Nephron progenitor cell (in vitro differentiated cells): ENCODE measurements at places on chromosomes 3 and 15.

DNA sequence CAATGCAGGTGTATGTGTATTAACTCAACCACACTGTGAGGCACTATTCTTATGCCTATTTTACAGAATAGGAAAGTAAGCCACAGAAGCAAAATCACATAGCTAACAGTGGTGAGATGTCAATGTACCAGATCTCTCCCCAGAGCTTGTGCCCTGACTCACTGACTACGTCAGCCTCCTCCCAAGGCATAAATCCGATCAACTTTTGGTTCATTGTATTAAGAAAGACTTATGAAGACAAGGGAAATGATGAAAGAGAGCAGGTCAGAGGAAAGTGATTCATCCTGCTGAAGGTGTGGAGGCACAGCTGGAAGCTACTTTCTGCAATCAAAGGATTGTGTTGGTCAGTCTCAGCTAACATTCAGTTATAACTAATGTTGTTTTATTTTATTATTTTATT lies 33.0 kb upstream of the SV2B start:
- DNase-seq, result no peak

GRCh38 chr3:138642927-138643253 lies 34.3 kb downstream of the FAIM start:
- no peak for DNase-seq

GRCh38 chr15:96217983-96218382 lies 112.5 kb upstream of the NR2F2 start:
- DNase-seq, result no peak

GRCh38 chr15:93803421-93804152 lies 427.8 kb upstream of the MCTP2 start:
- peak; percentile 3 for DNase-seq

GRCh38 chr15:93257920-93258319 lies 168.9 kb upstream of the RGMA start:
- no peak for DNase-seq

DNA sequence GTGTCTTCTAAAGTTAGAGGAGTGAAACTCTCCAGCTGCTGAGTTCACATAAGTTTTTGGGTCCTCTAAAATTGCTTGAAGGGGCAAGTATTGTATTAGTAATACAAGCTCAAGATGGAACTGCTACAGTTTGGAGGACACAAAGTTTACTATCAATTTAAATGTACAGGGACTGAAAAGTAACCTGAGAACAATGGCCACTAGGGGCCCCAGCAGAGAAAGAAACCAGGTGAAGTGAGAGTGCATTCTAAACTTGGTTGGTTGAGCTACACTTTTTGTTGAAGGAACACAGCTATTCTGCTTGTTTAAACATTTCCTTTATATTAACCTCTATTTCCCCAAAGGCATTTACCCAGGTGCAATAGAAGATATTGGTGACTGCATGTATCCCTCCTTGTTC lies 755.5 kb downstream of the GBE1 start:
- DNase-seq, result no peak

DNA sequence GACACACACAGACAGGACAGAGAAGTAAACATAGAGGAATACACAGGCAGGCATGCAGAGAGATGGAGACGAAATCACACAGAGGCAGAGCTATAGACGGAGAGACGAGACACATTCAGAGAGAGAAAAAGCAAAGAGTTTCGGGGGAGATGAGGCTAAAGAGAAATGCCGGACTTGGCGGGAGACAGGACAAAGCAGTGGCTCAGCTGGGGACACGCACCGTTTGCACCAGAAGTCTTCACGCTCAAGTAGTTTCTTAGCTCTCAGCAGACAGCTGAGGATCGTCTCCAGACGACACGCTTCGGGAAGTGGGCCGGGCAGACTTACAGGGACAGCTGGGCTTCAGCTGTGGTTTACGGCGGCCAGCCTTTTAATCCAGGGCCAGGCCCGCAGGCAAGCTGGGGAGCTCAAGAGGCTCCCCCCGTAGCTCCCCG lies 56.2 kb upstream of the DLG1 start:
- peak; percentile 70 for DNase-seq

DNA sequence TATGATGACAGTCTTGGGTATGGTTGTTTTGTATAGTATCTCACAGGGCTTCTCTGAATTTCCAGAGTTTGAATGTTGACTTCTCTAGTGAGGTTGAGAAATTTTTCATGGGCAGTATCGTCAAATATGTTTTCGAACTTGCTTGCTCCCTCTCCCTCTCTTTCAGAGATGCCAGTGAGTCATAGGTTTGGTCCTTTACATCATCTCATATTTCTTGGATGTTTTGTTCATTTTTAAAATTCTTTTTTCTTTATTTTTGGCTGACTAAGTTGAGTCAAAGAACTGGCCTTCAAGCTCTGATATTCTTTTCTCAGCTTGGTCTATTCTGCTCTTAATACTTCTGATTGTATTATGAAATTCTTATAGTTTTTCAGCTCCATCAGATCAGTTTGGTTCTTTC lies 282.3 kb upstream of the NECTIN3 start:
- no peak for DNase-seq

DNA sequence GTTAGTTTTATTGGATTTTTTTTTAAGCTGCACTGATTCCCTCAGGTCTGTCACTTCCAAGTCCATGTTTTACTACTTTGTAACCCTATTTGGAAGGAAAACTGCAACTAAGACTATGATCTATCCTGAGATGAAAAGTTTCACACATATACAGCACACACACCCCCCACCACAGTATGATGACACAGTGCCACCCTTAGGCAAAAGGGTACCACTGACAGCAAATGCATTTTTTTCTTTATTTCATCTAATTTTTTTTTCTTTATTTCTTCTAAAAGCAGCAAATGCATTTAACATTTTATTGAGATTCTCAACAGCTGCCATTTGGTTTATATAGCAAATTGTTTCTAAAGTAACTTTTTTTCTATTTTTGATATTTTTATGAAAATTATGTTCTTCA lies 21.2 kb downstream of the NGRN start:
- DNase-seq, result no peak

DNA sequence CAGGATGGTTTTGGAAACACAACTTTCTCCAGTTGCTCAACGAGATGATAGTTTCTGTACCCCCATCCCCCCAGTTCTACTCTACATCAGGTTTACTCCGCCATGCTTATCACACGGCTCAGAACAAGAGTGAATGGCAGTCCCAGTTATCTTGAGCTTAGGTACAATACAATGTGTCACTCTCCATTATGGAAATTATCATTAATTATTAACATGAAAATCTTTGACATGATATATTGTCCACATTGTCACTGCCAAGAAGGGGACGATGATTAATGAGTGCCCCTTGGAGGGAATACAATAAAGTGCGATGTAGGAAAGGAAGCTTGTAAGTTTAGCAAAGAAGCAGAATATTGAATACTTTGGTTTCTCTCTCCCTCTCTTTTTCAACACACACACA lies 252.6 kb upstream of the CFAP20DC start:
- DNase-seq, result no peak

DNA sequence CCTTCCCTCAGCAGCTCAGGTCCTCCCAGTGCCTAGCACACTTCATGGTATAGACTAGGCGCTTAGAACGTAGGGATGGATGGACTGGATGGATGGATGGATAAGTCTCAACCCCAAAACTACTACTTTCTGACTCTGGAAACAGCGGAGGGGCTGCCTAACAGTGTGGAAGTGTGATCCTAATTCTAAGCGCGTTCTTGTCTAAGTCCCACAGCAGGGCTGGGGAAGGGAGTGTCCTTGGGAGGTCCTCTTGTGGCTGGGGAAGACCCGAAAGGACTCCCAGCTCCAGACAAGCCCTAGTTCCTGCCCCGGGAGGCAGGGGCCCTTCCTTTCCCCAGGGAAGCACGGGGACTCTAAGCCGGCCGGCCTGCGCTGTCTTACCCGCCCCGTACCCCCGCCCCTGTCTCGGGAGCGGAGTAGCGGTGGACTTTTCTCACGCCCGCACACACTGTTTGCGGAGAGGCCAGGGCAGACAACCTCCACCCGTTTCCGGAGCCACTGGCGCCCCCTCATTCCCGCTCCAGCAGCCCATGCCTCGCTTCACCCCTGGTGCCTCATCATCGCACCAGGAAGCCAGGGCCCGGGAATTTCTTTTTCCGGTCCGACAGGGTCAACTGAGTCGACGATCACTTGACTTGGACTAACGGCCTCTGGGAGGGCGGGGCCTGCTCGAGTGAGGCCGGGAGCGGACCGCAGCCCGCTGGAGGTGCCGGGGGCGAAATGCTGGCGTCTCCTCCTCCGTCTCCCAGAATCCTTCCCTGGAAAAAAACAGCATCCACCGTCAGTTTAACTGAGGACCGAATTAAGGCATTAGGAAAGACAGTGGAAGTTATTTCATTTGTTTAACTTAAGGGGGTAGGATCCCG lies 133.3 kb downstream of the TBC1D2B start:
- DNase-seq, result peak; percentile 80

- no peak for DNase-seq
Measured at GRCh38 chr15:50911621-50912020, 3.1 kb downstream of the AP4E1 start.

GRCh38 chr3:110234831-110235230 lies 836.8 kb upstream of the NECTIN3 start:
- no peak for DNase-seq

GRCh38 chr15:41946970-41947369 lies 25.4 kb downstream of the EHD4 start:
- no peak for DNase-seq

DNA sequence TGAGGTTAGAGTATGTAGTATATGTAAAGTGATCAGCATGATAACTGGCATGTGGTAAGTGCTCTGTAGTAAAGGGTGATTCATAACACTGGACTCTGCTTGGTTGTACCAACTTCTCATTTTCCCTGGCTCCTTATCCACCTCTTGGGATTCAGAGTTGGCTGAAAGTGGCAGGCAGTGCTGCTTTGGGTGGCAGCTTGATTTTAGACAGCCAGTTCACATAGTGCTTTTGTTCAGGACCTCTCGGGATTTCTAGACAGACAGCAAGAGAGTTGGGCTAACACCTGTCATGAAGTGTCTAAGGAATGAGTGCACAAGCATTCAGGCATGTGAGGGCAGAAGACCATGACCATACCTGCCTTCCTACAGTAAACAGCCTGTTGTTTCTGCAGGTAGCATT lies 69.0 kb downstream of the RBM6 start:
- DNase-seq, result no peak

DNA sequence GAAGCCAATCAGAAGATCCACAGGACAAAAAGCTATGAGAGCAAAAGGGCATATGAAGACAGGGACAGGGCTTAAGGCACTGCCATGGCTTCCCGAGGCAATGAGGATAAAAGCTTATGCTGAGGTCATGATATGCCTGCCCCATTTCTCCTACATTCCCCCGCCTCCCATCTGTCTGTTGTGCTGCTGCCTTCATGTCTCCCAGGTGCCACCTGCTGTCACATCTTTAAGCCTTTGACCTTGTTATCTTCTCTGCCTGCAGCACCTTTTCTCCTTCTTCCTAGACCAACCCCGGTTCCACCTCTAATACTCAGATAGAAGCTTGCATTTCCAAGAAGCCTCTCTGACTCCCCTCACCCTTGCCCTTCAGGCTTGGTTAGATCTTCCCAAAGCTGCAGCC lies 213.8 kb downstream of the ARRDC4 start:
- DNase-seq, result no peak

DNA sequence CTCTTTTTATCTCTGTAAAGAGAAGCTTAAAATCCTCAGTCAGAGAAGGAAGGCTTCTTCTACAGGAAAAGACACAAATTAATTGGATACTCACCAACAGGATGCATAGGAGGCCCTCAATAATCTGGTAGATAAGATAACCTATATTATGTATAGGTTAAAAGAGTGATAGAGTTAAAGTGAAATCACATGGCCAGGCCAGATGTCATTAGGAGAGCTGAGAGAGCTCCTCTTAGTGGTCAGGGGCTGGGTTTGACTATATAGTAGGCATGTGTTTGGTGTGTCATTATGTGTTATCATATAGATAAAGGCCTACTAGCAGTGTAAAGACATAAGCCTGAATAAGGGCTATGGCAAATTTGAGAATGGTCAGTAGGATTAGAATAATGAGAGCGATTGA lies 479.3 kb downstream of the EPHA3 start:
- DNase-seq, result no peak

DNA sequence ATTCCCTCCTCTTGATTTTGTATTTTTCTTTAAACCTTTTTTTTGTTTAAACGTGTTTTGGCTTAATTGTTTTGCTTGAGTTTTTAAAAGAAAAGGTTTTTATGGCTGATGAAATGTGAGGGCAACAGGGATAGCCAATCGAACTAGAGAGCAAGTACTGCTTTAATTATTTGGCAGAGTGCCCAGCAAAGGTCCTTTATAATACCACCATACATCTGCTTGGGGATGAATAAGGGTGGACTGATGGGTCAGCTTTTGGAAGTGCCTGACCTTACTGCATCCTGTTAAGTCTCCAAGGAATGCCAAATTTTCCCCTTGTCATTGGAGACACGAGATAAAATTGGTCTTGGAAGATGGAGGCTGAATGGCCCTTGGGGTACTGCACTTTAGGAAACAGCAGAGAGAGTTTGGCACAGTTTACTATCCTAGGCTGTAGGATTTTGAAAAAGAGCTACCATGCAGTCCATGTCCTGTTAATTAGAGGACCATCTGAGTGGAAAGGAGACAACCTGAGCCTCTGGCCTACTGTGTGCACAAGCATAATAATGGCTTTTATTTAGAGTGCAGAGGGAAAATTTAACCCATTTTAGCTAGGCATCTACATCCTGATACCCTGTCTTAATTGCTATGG lies 19.8 kb upstream of the MTHFS start:
- DNase-seq, result no peak

GRCh38 chr3:47056705-47057104 lies 77.2 kb downstream of the NBEAL2 start:
- no peak for DNase-seq

GRCh38 chr3:63559884-63560283 lies 92.6 kb upstream of the SNTN start:
- DNase-seq, result no peak

- no peak for DNase-seq
Measured at GRCh38 chr15:30068326-30068725, 14.4 kb upstream of the GOLGA8J start.

DNA sequence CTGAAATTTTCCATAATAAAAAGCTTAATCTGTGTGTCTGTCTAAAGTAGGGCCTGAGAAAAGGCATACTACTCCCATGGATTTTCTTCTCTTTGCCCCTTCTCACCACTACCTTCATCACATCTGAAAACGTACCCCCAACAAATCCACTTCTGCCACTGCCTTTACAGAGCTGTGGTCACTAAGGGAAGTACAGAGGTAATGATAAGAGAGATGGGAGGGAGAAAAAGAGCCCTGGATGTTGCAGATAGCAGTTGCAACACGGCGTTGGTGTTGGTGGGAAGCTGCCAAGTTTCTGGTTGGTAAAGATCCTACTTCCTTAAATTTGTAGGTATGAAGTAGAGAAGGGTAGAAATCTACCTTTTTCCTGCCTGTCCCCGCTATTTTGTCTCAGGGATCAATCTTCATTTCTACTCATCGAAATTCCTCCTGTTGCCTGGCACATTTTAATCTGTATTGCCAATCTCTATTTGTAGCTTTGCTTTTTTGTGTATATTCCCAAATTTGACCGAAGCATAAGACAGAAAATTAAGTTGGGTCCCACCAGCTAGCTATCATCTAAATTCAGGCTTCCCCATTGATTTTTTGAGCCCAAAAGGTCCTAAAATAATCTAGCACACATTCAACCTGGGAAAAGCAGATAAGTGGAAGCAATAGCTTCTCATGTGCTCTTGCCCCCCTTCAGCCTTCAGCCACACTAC lies 102.9 kb downstream of the TFDP2 start:
- DNase-seq, result no peak

GRCh38 chr15:40340038-40340739 lies 550 bp downstream of the CCDC9B start:
- DNase-seq, result peak; percentile 61
